ENCODE measurements at places on chromosomes 12 and 14.

GRCh38 chr14:22839159-22839779, 2.9 kb downstream of the MMP14 start:
- peak; percentile 47 for DNase-seq

DNA sequence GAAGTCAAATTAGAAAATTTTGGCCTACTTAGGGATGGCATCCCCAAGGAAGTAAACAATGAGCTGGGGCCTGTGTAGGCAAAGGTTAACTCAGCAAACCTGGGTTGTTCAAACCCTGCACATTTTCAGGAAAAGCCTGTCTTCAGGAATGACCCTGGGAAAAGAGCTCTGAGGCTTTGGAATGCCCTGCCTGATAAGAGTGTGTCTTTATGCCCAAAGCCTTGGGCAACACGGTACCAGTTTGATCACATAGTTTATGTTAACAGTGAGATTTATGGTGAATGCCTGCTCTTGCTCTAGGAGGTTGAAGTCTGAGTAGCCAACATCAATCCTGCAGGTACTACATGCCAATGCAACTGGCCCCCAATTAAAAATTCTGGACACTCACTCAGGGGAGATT, 28.2 kb upstream of the STAB2 start:
- no peak for DNase-seq

- no peak for DNase-seq
Measured at GRCh38 chr12:42992826-42993225, 403.3 kb upstream of the PRICKLE1 start.

- peak; percentile 19 for DNase-seq
Measured at GRCh38 chr12:62934799-62935674, at the start of gene PPM1H. PPM1H (minus strand) TSS chr12:62935150; CDS start chr12:62934736, 414 bp downstream.

GRCh38 chr12:120646044-120646443, 5.6 kb downstream of the CABP1 start:
- DNase-seq = no peak

DNA sequence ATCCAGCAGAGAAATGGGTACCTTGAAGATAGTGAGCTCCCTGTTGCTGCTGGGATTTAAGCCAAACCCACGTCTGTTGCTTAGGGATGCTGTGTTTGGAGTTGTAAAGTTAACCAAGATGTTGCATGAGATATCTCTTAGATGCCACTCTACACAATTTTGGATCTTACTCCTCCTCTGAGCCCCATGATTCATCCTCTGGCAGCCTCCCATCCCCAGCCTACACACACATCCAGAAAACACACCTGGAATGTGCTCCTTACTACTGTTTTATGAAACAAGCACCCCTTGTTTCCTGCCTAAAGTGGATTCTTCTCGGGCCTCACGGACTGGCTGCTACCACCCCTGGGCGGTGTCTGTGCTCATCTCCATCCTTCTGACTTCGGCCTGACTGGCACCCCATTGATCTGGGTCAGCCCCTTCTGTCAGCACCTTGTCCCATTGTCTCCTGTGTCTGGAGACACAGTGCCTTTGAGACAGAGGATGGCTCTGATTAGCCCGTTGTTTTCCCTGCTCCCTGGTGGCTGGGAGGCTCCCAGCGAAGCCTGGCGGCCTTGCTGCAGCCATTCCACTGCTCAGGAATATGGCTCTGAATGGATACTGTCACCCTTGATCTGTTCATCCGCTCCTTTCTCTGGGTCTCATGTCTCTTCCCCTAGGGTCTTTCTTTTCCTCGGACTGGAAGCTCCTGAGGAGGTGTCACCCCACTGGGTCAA, 24.3 kb downstream of the TSPAN9 start:
- DNase-seq = peak; percentile 77

GRCh38 chr12:15808652-15809051, 19.5 kb upstream of the EPS8 start:
- no peak for DNase-seq

DNA sequence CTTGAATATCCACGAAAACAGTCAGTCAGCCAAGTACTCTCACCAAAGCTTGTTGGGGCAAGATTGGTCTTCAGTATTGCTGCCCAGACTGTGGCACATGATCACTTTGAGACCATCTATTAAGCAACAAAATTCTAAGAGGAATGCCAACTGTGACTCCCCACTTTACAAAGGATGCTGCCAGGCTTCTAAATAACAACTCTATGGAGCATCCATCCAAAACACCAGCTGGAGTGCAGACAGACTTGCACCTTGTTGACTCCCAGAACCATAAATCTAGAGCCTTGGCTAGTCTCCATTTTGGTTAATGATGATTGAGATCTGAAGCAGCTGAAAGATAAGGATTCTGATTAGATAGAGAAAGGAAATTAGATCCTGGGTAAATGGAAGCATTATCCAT, 132.8 kb downstream of the DIO2 start:
- DNase-seq = no peak

- no peak for DNase-seq
Measured at GRCh38 chr14:106586098-106586704, 1059.8 kb downstream of the TMEM121 start.

DNA sequence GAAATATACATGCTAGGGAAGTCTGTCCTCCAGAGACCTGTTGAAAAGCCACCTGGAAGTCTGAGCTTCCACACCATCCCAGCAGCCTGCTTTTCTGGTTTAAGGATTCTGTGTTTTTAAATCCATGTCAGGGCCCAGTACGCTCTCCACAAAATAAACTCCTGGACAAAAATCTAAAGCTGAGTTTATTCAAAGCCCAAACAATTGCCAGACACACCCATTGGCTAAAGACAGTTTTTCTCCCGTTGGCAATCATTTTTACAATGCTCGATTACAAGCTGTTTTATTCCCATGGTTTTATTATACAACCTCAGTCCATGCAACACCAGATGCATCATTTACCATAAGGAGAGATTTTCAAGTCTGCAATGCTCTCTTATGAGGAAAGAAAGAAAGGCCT, 94.5 kb downstream of the MYRFL start:
- DNase-seq = no peak

- DNase-seq = no peak
Measured at GRCh38 chr12:86264451-86265328, 8.5 kb upstream of the MGAT4C start.

DNA sequence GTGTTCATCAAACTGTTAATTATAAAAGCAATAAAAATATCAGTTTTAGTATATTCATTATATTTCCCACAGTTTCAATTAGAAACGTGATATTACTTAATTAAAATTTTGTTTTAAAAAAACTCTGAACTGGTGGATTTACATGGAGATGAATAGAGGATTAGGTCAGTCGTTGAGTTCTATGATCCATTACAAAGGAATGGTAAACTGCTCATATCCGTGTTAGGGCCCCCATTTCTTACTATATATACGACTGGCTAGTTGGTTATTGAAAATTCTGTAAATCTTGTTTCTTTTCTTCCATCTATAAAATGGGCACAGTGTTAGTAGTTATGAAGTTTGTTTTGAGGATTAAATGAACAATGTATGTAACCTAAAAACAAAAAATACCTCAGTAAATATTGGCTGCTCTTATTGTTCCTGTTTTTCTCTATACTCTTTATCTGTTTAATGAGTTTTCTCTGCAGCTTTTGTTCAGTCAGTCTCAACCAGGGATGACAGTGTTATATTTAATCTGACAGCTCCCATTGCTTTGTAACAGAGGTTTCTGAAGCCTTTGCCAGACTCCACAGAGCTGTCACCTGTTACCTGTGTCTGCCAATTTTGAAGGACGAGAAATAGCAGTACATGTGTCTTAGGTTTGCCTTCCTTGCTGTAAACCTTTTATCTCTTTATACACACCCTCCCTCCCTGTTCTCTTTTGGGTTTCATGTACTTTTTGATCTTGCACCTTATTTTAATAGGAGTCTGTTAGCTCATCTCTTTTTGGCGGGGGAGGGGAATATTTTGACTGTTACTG, 41.5 kb downstream of the FRS2 start:
- no peak for DNase-seq

GRCh38 chr12:7150841-7151240, 20.7 kb downstream of the CLSTN3 start:
- DNase-seq = no peak

DNA sequence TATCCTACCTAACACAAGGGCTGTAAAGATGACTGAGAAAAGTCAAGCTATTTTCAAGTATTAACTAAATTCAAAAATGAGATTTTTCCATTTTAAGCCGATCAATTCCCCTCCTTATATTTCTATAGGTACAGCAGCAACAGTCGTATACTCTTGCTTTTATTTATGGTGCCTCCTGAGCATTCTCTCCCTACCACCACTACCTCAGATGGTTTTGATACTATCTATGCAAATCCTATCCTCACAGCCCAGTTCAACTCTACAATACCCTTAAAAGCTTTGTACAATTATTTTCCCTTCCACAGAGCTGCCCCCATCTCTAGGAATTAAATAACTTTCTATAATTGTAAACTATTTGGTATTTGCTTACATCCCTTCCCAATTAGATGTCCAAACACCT, 52.1 kb downstream of the GALC start:
- no peak for DNase-seq

GRCh38 chr12:77377622-77378021, 312.3 kb upstream of the E2F7 start:
- DNase-seq = no peak

DNA sequence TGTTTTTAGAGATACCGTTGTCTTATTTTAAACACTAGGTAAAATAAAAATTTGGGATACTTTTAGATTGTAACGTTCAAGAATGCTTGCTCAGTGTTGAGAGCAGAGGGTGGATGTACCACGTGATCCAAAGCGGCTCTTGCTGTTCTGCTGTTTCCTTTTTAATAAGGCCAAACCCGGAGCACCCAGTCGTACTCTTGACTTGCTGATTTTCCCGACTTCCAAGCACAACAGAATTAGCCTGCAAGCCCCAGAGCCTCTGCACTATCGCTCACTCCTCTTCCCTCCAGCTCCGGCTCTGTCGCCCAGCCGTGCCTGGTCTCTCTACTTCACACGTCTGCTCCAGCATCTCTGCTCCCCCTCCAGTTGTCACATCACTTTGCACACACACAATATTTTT, 77.3 kb downstream of the EMP1 start:
- DNase-seq = no peak

GRCh38 chr12:71938728-71939385, at the start of gene TPH2:
TPH2 (plus strand) TSS chr12:71938845; CDS start chr12:71938987, 142 bp downstream.
- DNase-seq = peak; percentile 38

- no peak for DNase-seq
Measured at GRCh38 chr12:91108196-91108755, 3.0 kb downstream of the LUM start.

GRCh38 chr12:48288387-48289268, 62.1 kb downstream of the ZNF641 start:
- DNase-seq = no peak

DNA sequence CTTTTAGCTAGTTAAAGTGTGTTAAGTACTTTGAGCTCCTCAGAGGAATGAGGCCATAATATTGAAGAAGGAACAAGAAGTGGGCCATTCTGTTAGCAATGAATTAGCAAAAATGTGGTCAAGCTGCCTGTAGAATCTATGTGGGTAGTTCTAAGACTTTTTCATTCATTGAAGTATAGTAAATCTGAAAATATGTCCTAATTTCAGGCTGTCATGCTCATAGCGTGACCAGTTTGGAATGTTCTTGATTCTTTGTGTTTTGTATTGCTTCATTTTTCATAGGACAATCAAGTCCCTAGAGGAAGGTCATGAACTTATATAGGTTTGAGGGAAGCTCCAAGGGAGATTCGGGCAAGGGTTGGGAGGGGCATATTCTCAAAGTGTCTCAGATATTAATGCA, 11.4 kb downstream of the ATP23 start:
- DNase-seq = no peak

DNA sequence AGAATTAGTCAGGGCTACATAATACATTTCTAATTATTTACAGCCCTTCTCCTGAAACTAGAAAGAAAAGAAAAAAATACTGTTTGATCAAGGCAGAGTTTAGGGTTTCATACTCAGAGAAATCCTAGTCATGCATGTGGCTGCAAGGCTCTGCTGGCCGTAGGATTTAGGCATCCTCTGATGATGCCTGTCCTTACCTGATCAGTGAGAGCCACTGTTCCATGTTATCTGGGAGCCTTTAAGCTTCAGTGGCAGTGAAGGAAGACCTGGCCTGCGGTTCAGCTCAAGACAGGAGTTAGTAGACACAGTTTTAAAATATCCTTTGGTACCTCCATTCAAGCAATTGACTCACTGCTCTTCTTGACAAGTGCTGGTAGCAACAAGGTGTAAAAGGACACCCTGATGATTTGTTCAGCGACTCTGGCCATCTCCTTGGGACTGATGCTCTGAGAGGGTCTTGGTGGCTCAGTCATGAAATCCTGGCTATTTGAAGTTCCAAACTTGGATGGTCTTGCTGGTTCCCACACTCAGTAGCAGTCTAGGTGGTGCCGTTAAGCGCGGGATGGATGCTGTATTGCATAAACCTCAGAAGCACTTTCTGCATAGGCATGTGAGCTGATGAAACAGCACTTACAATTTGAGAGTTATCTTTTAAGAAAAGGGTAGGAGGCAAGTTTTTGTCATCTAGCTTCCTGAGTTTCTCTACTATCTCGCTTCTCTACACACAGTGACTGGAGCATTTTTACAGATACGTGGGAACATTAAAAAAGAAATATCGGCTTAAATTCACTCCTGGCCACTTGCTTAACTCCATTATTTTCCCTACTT, 162.0 kb downstream of the SAMD4A start:
- DNase-seq = no peak

- DNase-seq = no peak
Measured at GRCh38 chr12:76957301-76957700, 78.5 kb upstream of the CSRP2 start.

GRCh38 chr12:108804271-108804953, 53.0 kb downstream of the SSH1 start:
- DNase-seq = peak; percentile 80

- no peak for DNase-seq
Measured at GRCh38 chr14:90814806-90815571, 1.2 kb downstream of the TTC7B start.

DNA sequence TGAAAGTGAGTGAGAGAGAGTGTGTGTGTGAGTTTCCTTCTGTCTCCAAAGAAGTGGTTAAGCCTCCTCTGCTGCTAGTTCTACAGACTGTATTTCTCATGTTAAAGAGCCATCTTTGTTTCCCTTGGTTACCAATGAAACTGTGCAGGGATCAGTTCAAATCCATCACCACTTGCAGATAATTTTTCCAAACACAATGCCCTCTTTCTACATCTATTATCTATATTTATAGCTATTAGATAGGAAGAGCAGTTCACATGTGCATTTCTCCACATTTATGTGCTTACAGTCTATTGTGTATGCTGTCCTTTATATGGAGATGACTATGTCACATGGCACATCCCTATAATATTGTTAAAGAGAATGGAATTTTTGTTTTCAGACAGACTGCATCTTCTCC, 2.2 kb upstream of the DAAM1 start:
- DNase-seq = no peak

GRCh38 chr14:96538097-96538989, 36.2 kb downstream of the PAPOLA start:
- DNase-seq = no peak

DNA sequence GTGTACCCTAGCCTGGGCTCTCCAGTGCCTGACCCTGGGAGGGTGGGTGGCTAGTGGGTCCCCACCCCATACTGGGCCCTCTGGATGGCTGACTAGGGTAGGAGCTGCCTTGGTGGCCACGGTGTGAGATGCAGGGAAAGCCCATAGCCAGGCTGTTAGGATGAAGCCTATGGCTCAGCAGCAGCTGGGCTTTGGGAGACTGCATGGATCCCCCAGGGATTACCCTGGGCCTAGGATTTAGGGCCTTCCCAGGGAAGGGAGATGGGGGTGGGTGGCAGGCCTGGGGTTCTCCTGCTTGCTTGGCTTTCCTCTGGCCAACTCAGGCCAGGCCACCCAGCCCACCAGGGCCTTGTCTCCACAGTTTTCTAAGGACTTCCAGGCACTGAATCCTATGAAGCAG, 6.3 kb downstream of the GSTZ1 start:
- no peak for DNase-seq

- no peak for DNase-seq
Measured at GRCh38 chr12:130218682-130219081, 56.4 kb downstream of the FZD10 start.

Measured in RPMI7951 (cell line).